BJ (cell line): ENCODE measurements at places on chromosomes 12 and 14.

DNA sequence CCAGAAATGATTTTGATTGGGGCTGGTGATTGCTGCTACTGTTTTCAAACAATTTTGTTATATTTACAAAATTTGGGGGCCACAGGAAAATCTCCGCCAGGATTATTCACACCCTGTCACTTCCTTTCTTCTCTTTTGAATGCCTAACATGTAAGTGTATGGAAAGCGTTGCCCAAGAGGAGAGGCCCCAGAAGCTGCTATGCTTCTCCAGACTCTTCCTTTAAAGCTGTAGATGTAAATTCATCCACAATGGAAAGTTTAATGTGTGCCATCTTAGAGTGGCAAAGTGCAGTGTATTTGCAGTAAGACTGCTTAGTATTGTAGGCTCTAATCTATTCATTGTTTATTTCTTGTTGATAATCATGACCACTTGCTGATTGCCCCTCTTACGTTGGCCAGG lies 136.7 kb upstream of the LRIG3 start:
- no peak for DNase-seq

DNA sequence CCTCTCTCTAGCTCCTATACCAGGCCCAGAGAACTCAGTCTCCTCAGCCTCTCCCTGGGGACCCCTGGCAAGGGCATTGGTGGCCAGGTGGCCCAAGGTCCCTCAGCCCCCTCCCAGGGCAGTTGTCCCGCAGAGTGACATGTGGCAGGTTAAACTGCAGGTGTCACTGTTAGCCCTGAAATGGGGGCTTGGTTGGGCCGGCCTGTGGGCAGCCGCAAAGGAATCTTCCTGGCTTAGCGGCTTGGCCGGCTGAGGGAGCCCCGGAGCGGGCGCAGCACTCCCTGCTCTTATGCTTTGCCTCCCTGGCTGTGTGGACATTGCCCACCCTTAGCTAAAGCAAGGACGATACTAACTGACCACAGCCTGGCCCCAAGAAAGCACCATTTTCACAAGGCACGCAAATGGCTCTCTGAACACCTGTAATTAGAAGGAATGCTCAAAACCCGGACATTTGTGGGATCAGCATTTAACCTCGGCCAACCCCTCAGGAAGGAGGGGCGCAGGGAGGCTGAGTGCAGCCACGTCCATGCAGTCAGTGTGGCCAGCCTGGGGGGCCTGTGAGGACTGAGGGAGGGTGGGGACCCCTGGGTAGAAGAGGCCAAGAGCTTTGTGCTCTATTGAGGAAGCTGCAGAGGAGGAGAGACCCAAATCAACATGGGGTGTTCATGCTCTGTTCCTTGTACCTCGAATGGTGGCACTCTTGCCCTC lies 82.2 kb downstream of the PAPOLA start:
- DNase-seq, result no peak

DNA sequence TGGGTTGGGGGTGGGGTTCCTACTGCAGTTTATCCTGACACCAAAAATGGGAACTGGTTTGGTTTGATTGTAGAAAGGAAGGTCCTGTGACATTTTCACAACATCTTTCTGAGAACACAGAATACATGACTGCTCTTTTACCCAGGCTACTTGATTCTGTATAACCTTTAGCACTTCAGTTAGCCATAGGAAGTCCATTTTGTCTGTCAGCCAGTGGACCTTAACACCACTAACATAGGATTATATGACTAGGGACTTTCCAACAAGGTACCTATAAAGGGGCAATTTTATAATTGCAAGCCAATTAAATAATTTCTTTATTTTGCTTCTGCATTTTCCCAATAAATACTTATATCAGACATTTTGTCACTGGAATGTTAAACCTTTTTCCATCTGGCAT lies 489.2 kb upstream of the MIS18BP1 start:
- DNase-seq, result no peak

GRCh38 chr12:52713960-52714886 lies 10.9 kb upstream of the KRT77 start:
- no peak for DNase-seq

DNA sequence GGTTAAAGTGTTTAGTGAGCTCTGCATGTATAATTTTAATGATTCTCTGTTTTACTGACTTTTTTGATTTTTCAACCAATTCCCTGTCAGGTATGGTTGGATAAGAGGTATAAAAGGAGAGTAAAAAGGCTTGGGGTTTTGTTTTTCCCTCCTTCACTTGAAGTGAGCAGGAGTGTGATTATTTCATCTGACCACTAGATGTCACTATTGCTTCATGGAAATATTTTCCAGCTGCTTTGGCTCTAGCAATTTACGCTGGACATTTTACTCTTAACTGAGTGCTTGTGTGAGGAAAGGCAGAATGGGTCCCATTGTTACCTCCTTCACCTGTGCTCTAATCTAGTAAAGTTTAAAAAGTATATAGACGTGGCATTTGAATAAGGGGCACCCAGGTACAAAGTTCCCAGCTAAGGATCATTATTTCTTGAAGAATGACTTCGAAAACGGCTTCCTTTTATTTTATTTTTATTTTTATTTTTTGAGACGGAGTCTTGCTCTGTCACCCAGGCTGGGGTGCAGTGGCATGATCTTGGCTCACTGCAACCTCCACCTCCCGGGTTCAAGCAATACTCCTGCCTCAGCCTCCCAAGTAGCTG lies 66.5 kb downstream of the TBC1D30 start:
- no peak for DNase-seq

- DNase-seq, result no peak
Observed at GRCh38 chr12:31488737-31489338, 102.1 kb downstream of the DENND5B start.

GRCh38 chr12:61365001-61365400 lies 895.2 kb upstream of the USP15 start:
- DNase-seq, result no peak

GRCh38 chr12:59080101-59080500 lies 159.8 kb upstream of the LRIG3 start:
- DNase-seq, result no peak

DNA sequence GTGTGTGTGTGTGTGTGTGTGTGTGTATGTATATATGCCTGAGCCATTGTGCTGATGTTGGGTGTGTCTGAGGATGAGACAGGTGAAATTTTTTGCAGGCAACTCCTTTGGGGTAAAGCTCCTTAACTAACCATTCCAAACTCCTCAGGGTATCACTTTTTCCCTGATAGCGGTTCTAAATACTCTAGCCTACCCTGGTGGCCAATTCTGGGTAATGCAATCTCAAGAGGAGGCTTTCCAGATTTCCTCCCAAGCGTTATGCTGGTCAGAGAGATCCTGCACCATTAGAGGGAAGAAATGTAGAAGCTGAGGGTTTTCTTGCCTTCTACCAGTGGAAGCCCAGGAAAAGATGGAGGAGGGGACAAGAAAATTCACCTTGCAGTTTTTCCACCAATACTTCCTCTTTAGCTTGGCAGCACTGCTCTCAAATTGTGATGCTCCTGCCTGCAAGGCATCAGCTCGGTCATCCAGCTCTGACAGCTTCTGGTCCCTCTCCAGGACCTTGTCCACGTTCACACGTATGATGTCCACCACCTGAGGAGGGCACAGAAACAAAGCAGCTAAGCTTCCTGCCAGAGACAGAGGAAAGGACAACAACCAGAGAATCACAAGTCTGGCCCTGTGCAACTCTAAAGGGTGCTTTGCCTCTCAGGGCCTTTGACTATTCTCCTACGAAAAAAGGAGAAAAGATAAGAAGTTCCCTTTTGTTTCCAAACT lies 4.9 kb downstream of the VAMP1 start:
- DNase-seq, result no peak

DNA sequence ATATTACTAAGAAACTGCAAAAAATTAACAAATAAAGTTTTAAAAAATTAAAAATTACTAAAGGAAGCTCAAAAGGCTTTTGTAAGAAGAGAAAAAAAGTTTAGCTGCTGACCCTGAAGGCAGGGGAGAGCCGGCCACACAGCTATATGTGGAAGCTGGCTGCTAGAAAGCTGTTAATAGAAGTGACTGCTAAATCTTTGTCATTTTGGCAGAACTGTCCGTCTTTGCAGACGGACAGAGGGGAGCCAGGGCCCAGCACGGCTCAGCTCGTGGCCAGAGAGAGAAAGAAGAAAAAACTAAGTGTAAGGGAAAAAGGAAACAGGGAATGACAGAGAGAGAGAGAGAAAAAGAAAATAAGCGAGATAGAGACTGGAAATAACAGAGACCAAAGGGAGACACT lies 27.9 kb downstream of the PRMT8 start:
- no peak for DNase-seq

DNA sequence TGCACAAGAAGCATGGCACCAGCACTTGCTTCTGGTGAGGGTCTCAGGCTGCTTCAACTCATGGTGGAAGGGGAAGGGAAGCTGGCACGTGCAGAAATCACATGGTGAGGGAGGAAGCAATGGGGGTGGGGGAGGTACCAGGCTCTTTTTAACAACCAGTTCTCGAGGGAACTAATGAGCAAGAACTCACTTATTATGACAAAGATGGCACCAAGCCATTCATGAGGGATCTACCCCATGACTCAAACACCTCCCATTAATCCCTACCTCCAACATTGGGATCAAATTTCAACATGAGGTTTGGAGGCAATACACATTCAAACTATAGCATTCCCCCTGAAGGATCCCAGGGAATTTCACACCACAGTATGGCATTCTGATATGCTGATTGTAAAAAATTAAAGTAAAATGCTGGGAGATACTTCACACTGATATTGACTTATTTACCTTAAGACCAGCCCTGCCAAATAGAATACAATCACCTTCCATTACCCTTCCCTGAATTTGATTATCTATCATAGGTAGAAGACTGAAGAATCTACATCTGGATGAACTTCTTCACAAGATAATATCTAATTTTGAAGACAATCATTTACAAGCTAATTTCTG lies 201.7 kb upstream of the PLXNC1 start:
- DNase-seq, result no peak

GRCh38 chr12:42565633-42566032 lies 23.9 kb downstream of the PRICKLE1 start:
- DNase-seq, result no peak

DNA sequence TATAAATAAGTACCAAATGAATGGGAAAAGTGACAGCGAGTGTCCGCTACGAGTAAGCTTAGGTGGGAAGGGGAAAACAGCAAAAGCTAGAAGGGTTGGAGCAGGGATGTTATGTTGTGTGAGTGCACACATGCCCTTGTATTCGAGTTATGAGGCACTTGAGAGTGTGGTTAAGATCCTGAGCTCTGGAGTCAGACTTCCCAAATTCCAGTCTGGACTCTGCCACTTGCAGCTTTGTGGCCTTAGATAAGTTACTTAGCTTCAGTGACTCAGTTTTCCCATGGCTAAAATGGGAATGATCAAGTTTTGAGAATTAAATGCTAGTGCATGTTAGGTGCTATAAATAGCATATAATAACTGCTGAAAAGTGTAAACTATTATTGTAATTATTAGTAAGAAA lies 44.9 kb downstream of the KTN1 start:
- DNase-seq, result no peak

- no peak for DNase-seq
Observed at GRCh38 chr14:22883173-22883976, at the start of gene REM2. Gene REM2 (plus strand): TSS chr14:22883222. CDS start chr14:22883288, 66 bp downstream.

DNA sequence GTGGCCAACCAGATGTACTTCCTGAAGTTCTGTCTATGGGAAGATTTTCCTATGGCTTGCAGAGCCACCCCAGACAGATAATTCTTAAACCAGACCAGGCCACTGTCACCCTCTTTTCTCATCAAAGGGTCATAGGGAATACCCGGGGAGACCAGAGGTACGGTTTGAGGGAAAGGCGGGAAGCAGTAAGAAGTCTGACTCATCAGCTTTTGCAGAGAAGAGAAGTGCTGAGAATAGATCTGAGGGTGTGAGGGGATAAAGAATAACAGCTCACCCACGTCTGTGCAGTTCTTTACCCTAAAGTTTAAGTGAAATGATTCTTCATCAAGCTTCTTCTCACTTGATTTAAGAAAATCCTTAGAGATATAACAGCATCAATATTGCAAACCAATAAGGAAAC lies 21.3 kb upstream of the POC1B start:
- DNase-seq, result no peak

DNA sequence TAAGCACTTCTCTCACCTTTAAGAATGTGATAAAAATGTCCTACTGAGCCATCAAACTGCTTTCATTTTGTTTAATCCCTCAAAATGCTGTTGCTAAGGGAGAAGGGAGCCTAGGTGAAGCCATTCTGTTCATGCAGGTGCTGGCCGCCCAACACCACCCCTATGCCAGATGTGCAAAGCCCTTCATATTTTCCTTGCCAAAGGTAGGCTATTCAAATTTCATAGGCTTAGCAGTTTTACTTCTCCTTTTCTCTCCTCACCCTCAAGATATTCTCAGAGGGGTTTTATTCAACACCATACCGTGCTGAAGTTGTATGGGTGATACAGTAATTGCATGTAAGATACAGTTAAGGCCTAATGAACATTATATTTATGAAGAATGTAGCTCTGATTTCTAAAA lies 461.7 kb downstream of the GXYLT1 start:
- no peak for DNase-seq

DNA sequence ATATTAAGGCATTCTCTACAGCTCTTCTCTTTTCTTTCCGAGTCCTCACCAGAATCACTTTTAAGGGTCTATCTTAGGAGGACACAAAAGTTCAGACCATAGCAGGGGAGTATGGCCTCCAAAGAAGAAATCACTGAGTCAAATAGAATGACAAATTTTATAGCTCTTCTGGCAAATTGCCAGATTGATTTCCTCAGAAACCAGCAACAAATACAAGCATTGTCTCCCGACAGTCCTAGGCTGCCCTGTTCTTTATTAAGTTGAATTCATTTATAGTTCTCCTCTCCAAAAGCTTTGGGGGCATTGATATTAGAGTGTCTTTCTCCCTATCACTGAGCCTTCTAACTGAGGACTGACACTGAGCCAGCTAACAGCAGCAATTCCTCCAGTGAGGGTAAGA lies 156.4 kb upstream of the FRMD6 start:
- no peak for DNase-seq

DNA sequence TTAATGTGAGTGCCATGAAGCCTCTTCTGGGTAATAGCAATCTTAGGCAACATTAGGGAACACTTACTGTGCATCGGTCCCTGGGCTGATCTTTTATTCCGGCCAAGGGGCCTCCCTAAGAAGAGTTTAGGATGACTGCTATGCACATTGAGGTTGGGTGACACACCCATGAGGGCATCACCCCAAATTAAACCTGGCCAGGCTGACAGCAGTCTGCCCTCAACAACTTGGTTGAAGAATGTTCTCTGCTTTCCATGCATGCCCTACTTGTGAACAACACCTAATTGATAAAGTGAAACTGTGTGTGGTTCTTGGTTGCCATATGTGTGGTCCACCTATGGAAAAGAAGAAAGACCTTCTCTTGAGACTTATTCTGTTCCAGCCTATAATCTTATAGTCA lies 1098.0 kb downstream of the BCL11B start:
- no peak for DNase-seq

GRCh38 chr12:122371475-122372045 lies 50.9 kb downstream of the CLIP1 start:
- no peak for DNase-seq

- no peak for DNase-seq
Observed at GRCh38 chr12:111995782-111996480, 17.0 kb downstream of the TMEM116 start.

GRCh38 chr14:87282266-87282665 lies 710.7 kb downstream of the GALC start:
- DNase-seq, result no peak

- DNase-seq, result no peak
Observed at GRCh38 chr12:86283620-86284019, 27.4 kb upstream of the MGAT4C start.
